ENCODE measurements at places on chromosomes 5 and 9. TPM values are rescaled to one million over a fixed set of nuclear protein-coding genes. Genes with fewer than 3 reads are reported as not detected.

GCNT1 gene
- total RNA-seq, result 9.9 TPM

RABL6 gene
- total RNA-seq, result 95.8 TPM

MCTP1 gene
- total RNA-seq, result 255 TPM

SPINK1 gene
- total RNA-seq, result not detected

PGM5 gene
- 128 TPM for total RNA-seq

BICD2 gene
- total RNA-seq, result 54.5 TPM

CER1 gene
- not detected for total RNA-seq

LRRC19 gene
- total RNA-seq, result not detected

NFIL3 gene
- total RNA-seq, result 6.3 TPM

ADAMTSL2 gene
- under 0.01 TPM for total RNA-seq

MOCS2 gene
- total RNA-seq, result 24.2 TPM

ZNG1C gene
- 46.6 TPM for total RNA-seq

ADGRD2 gene
- not detected for total RNA-seq

ANKRD34B gene
- not detected for total RNA-seq

C9orf153 gene
- 0.14 TPM for total RNA-seq

OTP gene
- not detected for total RNA-seq

CEL gene
- 0.17 TPM for total RNA-seq

CNTNAP3B gene
- total RNA-seq, result 87.2 TPM

FBP2 gene
- total RNA-seq, result not detected

CDKN2B-AS1 gene
- 2.2 TPM for total RNA-seq

KLF9 gene
- 38.8 TPM for total RNA-seq

SPATA31A3 gene
- total RNA-seq, result not detected

PIP5KL1 gene
- 0.70 TPM for total RNA-seq

FAM163B gene
- total RNA-seq, result not detected

SAPCD2 gene
- 36.3 TPM for total RNA-seq

ITK gene
- not detected for total RNA-seq

TRIO gene
- total RNA-seq, result 190 TPM

DOCK2 gene
- 0.17 TPM for total RNA-seq

OR1K1 gene
- total RNA-seq, result not detected

LVRN gene
- 0.17 TPM for total RNA-seq

ADRB2 gene
- 11.7 TPM for total RNA-seq

GOLGA2 gene
- total RNA-seq, result 68.6 TPM

BAAT gene
- total RNA-seq, result not detected

CNTLN gene
- 11.3 TPM for total RNA-seq

GDA gene
- total RNA-seq, result 0.19 TPM

PCDHA6 gene
- 0.17 TPM for total RNA-seq

ABCA1 gene
- 35.7 TPM for total RNA-seq

SIMC1 gene
- 1.5 TPM for total RNA-seq

CCL28 gene
- total RNA-seq, result 1.2 TPM

ASTN2 gene
- total RNA-seq, result 3.4 TPM

MOB3B gene
- 0.85 TPM for total RNA-seq

CCDC192 gene
- total RNA-seq, result not detected

COL5A1 gene
- total RNA-seq, result 8.0 TPM

HSPA9 gene
- total RNA-seq, result 239 TPM

ARL15 gene
- 82.2 TPM for total RNA-seq

TMEM252 gene
- not detected for total RNA-seq

CSF2 gene
- total RNA-seq, result 0.34 TPM

BTNL3 gene
- not detected for total RNA-seq

ADAMTS6 gene
- total RNA-seq, result 47.0 TPM

ZDHHC11 gene
- total RNA-seq, result 0.33 TPM

SCGB3A2 gene
- total RNA-seq, result not detected

MYORG gene
- total RNA-seq, result 8.0 TPM

IL3 gene
- total RNA-seq, result not detected

SLC46A2 gene
- not detected for total RNA-seq

WDR38 gene
- not detected for total RNA-seq

C5 gene
- total RNA-seq, result 2.2 TPM

GCNT4 gene
- 0.19 TPM for total RNA-seq

Data from dermis blood vessel endothelial cell (primary cell).